ENCODE measurements at places on chromosomes 16 and 17.
A peak's percentile ranks its signal among the peaks of the same experiment; 100 is the strongest.

- DNase-seq = no peak
Measured at GRCh38 chr17:64709481-64709880, 47.4 kb upstream of the SMURF2 start.

DNA sequence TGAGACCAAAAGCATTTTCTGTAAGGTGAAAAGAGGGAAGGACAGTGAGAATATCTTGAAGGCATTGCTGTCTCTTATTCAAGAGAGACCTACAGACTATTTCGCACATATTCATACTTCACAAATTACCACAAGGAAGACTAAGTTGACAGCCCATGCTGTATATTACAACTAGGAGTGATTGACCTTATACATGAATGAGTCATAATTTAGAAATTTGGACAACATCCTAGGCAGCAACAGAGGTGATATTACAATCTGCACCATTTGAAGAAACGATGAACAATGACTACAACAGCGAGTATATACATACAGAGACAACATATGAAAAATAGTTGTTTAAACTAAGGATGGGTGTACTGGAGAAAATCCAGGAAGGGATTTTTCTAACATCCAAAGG is 971.7 kb downstream of the CDH11 start:
- DNase-seq = no peak

DNA sequence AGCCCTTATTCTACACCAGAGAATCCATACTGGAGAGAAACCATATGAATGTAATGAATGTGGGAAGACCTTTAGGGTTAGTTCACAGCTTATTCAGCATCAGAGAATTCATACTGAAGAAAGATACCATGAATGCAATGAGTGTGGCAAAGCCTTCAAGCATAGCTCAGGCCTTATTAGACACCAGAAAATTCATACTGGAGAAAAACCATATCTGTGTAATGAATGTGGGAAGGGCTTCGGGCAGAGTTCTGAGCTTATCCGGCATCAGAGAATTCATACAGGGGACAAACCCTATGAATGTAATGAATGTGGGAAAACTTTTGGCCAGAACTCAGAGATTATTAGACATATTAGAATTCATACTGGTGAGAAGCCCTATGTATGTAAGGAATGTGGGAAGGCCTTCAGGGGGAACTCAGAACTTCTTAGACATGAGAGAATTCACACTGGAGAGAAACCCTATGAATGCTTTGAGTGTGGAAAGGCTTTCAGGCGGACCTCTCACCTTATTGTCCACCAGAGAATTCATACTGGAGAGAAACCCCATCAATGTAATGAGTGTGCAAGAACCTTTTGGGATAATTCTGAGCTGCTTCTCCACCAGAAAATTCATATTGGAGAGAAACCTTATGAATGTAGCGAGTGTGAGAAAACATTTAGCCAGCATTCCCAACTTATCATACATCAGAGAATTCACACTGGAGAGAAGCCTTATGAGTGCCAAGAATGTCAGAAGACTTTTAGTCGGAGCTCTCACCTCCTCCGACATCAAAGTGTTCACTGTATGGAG is 14.1 kb downstream of the ZFP3 start:
- no peak for DNase-seq

GRCh38 chr17:49071106-49071505 is 61.5 kb upstream of the B4GALNT2 start:
- no peak for DNase-seq

DNA sequence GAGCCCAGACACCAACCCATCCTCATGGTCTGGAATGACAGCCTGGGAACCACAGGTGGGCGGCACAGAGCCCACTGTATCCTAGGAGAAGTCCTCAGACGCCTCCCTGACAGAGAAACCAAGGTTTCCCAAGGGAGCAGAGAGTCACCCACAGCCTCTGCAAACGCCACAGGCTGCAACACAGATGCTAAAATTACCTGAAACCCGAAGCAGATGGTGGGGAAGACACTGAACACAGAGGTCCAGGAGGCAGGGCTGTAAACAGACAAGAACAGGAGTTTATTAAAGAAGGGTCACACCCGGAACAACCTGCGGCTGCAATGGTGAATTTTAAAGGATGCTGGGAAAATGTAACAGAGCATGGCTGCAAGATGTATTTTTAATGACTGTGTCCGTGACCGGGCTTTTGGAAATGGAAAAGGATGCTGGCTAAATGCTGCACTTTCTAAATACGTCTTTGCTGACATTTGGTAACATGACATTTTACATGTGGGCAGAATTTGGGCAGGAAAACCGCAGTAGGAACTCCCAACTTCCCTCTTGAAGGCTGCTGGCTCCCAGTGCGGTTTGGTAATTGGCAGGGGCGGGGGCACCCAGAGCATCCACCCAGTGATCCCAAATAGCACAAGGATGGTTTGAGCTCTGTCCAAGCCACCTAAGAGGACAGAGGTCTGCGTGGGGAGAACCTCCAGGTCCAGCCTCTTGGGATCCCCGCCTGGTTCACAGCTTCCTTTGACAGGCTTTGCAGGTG is 13.1 kb downstream of the SLC38A8 start:
- no peak for DNase-seq

DNA sequence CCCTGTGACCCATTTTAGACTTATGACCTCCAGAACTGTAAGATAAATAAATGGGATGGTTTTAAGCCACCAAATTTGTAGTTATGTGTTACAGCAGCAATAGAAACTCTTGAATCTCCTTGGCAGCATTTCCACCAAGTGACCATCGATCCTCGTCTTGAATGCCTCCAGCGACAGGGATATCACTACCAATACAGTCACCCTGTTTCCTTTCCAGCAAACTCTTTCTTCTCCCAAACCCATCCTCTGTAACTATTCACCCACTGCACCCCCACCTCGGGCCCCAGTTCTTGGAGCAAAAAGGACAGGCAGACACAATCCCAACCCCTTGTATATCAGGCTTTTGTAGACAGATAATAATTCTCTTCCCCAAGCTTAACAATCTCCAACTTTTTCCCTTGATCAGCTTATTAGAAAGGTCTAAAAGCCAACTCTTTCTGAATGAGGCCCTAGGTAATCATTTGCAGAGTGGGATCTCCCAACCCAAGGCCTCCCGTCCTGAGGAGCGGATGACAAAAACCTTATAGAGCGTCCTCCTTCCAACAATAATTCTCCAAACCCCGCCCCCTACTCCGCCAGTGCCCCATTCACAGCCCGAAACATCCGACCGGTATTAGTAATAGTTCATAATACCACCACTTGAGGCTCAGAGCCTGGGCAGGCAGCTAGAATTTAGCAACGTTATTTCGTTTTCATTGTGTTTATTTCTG is 14.7 kb upstream of the PLLP start:
- peak; percentile 87 for DNase-seq

GRCh38 chr16:74862743-74863244 is 88.2 kb upstream of the FA2H start:
- peak; percentile 44 for DNase-seq

DNA sequence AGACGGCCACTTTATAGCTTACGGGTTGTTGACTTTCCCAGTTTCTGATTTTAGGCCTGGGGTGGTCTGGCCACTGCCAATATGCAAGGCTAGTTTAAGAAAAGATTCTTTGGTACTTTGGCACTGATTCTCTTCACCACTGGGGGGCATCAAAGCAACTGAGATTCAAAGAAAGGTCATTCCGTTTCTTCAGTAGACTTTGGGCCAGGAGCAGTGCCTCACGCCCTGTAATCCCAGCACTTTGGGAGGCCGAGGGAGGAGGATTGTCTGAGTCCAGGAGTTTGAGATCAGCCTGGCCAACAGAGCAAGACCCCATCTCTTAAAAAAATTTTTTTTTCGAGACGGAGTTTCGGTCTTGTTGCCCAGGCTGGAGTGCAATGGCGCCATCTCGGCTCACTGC is 53.0 kb downstream of the RPA1 start:
- DNase-seq = peak; percentile 52

DNA sequence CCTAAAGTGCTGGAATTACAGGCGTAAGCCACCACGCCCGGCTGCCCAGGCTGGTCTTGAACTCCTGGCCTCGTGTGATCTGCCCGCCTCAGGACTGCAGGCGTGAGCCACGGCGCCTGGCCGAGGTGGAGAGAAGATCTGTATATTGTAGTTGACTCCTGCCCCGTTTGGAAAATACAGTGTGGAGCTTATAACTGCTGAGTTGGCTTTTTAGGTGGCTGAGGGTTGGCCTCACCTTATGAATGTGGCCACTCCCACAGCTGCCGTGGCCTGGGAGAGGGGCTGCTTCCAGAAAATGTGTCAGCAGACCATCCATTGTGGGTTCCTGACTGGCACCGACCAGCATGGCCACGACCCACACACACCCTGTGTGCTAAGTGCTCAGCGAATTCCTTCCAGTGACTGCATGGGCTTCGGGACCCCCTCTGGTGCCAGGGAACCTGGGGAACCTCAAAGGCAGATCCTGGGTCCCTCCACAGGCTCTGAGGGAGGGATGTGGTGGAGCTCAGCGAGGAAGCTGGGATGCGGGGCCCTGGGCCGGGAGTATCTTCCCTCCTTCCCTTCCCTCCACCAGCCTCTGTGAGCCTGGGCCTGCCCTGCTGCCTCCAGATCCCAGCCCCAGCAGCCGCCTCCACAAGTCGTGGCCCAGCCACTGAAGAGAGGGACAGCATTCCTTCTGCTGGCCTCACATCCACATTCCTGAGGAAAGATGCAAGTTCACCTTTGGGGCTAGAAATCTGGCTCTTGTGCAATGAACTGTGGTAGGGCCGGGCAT is 10.9 kb upstream of the RAB11FIP3 start:
- DNase-seq = no peak

DNA sequence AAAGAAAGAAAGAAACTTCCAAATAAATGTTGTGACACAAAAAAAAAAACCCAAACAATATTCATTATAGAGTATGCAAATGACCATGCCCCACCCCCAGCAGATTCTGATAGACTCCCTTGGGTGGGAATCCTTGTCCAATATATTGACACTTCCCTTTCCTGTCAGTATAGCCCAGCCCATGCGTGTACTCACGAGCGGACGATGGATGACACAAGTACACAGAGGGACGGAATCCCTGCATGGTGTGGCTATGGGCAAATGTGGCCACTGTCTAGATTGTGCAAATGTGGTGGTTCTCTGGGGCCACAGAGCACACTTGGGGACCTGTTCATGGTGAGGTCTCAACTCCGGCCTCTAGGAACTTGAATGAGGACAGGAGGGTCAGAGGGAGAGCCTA is 3.1 kb downstream of the RAB37 start:
- no peak for DNase-seq

DNA sequence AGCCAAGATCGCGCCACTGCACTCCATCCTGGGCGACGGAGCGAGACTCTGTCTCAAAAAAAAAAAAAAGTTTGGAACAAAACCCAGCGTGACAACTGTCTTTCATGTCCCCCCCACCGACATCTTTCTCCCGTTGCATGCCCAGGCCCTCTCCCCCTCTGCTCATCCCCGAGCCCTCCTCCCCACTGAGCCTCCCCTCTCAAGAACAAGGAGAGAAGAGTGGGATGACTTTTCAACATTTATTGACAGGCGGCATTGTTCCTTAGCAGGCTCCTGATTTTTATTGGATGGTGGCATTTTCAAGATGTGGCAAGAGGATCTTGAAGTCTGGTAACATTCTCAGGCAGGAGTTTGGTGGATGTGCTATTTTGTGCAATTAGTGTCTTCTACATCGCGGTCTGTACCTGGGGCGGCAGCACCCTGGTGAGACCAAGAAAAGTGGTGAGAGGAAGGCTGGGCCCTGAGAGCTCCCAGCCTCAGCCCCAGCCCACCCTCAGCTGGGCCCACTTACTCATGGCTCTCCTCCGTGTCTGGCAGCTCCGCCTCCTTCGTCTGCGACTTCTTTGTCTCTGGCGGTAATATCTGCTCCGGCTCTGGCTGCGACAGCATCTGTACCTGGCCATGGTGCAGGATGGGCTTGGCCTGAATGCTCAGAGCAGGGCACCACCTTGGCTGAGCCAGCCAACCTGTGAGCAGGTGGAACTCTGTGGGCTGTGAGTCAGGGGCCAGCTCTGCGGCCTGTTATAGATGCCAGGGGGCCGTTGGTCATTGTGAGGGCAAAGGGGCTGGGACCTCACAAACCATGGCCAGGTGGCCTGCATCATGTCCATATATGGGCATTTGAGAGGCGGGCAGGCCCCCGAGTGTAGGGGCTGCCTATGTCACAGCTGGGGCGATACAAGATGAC is at the start of gene PRM1:
Gene PRM1 (minus strand): TSS at position 715 of the 907 bp plus-strand sequence. CDS start 92 bp downstream, at position 623.
- DNase-seq = no peak

GRCh38 chr16:58471209-58471975 is 28.6 kb upstream of the NDRG4 start:
- DNase-seq = no peak

GRCh38 chr16:84577034-84577803 is 40.7 kb downstream of the COTL1 start:
- no peak for DNase-seq

Measured in HAP-1 (cell line).